ENCODE measurements at places on chromosomes 13 and 19.

DNA sequence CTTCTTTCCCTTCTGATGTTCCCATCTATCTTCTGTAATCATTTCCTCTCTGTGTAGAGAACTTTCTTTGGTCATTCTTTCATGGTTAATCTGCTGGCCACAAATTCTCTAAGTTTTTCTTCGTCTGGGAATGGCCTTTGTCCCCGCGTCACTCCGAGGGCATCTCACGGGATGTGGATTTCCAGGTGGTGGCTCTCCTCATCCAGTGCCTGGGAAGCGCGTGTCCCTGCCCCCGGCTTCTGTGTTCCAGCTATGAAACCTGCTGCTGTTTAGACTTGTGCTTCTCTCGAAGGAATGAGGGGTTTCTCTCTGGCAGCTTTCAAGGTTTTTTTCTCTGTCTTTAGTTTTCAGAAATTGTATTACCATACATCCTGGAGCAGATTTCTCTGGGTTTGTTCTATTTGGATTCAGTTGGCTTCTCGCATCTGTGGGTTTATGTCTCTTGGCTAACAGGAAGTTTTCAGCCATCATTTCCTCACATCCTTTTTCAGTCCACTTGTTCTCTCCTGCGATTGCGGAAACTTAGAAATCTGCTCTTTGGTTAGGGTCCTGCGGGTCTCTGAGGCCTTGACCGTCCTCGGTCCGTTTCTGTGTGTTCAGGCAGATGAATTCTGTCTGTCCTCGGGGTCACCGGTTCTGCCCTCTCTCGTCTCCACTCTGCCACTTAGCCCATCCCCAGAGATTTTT is 36.9 kb upstream of the DCUN1D2 start:
- no peak for DNase-seq

- no peak for DNase-seq
Observed at GRCh38 chr19:48473161-48473966, 4.2 kb downstream of the CYTH2 start.

- no peak for DNase-seq
Observed at GRCh38 chr19:49515767-49516166, 3.3 kb downstream of the FCGRT start.

- DNase-seq: no peak
Observed at GRCh38 chr13:40228496-40228895, 437.9 kb downstream of the FOXO1 start.

- no peak for DNase-seq
Observed at GRCh38 chr19:49205114-49205513, 47.5 kb downstream of the TRPM4 start.

GRCh38 chr19:51926426-51926783 is 867 bp upstream of the ZNF613 start:
- no peak for DNase-seq

Data from Caki2 (cell line).